ENCODE measurements at places on chromosomes 11 and 22. TPM values are rescaled to one million over a fixed set of nuclear protein-coding genes. Genes with fewer than 3 reads are reported as not detected.

The PKDREJ gene
- total RNA-seq, result not detected

The TYR gene
- not detected for total RNA-seq

The RTN4R gene
- total RNA-seq, result 1.3 TPM

The SLC22A9 gene
- total RNA-seq, result not detected

The ZBTB16 gene
- 0.32 TPM for total RNA-seq

The FAM168A gene
- 22.5 TPM for total RNA-seq

The SNRPD3 gene
- 84.2 TPM for total RNA-seq

The PRR33 gene
- not detected for total RNA-seq

The CLDN25 gene
- not detected for total RNA-seq

The OR2AT4 gene
- total RNA-seq, result not detected

The PHF21B gene
- not detected for total RNA-seq

The KRTAP5-9 gene
- not detected for total RNA-seq

The HEPACAM gene
- under 0.01 TPM for total RNA-seq

The ME3 gene
- total RNA-seq, result 27.4 TPM

The SHANK3 gene
- 0.86 TPM for total RNA-seq

The EMID1 gene
- under 0.01 TPM for total RNA-seq

The MMP12 gene
- 3.0 TPM for total RNA-seq

The OR8D1 gene
- total RNA-seq, result 0.32 TPM

The PKNOX2 gene
- 2.9 TPM for total RNA-seq

The LRRC4C gene
- total RNA-seq, result 0.32 TPM

The GLB1L2 gene
- not detected for total RNA-seq

The LIPT2 gene
- total RNA-seq, result 1.7 TPM

The HSCB gene
- 11.2 TPM for total RNA-seq

The APOBEC3G gene
- total RNA-seq, result 11.6 TPM

The TMEM225 gene
- total RNA-seq, result not detected

The GRM5 gene
- under 0.01 TPM for total RNA-seq

The MIAT gene
- total RNA-seq, result 1.3 TPM

The ZNRD2 gene
- total RNA-seq, result 49.6 TPM

The MLC1 gene
- total RNA-seq, result under 0.01 TPM

All from fibroblast of villous mesenchyme (primary cell).